ENCODE measurements at places on chromosomes 1 and 21.

GRCh38 chr1:155729031-155729898 is 40.4 kb downstream of the DAP3 start:
- peak; percentile 59 for DNase-seq

- DNase-seq, result no peak
These were observed 84.7 kb downstream of the WLS start for GRCh38 chr1:68147534-68148171.

DNA sequence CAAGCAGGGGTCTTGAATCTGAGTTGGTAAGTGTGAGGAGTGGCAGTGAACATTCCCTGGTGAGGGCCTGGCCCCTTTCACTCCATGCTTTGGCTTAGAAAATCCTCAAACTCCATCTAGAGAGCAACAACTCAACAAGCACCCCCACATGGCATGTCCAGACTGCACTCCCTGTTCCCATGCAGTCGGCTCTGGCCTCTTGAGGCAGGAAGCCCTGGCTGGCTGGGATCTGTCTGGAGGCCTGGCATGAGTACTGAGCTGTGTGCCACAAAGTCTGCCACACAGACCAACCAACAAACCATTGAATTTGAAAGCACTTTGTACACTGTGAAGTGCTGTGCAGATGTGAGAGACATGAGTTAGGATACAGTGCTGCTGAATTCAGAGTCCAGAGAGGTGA is 25.2 kb downstream of the COA7 start:
- no peak for DNase-seq

DNA sequence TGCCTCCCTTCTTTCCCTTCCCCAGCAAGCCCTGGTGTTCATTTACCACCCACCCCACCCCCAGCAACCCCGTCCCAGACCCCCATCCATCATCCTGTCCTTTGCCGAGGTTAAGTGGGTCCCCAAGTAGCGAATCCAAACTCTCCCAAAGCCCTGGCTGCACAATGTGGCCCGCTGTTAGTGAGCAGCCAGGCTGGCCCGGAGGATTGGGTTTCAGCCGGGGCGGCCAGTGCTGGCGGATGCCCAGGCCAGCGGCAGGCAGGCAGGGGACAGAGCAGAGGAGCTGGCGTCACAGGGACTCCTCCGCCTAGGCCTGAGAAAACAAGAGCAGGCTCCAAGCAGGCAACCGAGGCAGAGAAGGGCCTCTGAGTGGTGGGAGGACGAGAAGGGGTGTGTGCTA is 61.4 kb downstream of the EPHB2 start:
- no peak for DNase-seq

GRCh38 chr1:171252482-171252881 is 4.2 kb downstream of the FMO1 start:
- DNase-seq, result no peak

DNA sequence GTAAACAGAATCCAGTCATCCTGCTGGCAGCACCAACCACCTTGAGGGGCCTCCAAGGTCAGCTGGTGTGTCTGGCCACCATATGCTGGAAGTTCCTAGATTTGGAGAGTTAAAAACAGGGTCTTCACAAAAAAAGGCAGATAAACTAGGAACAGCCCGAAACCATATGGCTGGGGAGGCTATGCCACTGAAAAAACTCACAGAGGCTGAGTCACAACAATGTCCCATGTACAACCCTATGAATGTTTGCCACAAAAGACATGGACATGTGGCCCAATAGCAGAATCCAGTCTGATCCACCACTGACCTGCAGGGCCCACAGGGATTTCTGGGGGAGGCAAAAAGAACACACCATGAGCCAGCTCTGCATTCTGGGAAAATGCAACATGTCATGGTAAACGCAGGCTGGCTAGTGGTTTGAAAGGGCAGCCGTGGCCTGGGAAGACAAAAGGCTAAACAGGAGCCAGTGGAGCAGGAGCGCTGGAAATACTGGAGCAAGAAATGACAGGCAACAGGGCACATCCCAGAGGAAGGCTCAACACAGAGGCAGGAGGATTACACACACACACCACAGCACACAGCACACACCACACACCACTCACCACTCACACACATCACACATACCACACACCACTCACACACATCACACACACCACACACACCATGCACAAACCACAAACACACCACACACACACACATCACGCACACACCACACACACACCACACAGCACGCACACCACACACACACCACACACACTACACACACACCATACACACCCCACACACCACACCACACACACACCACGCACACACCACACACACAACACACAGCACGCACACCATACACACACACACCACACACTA is 55.4 kb downstream of the HSF2BP start:
- DNase-seq, result no peak

- no peak for DNase-seq
These were observed 853 bp upstream of the DOP1B start for GRCh38 chr21:36155603-36156338.

- DNase-seq, result no peak
These were observed 42.4 kb downstream of the PDC start for GRCh38 chr1:186418503-186418902.

GRCh38 chr1:2466958-2467554 is 9.0 kb upstream of the PLCH2 start:
- no peak for DNase-seq

DNA sequence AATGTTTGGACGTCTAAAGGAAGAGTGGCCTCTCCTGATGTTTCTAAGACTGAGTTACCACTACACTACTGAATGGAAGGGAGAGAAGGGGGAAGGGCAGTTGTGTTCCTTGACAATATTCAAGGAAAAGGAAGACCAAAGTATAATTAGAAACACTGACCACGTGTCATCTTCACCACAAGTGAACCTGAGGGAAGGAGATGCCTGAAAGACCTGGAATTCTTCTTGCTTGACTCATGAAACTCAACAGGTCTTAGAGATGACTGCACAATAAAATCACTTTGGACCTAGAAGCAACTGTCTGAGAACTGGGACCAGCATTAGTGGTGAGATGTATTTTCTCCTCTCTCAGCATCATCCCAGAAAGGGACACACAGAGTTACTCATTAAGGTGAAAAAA is 56.7 kb downstream of the PTPN14 start:
- DNase-seq, result no peak
